Foreskin keratinocyte (primary cell): ENCODE measurements at places on chromosomes 7 and 10. TPM values are rescaled to one million over a fixed set of nuclear protein-coding genes. Genes with fewer than 3 reads are reported as not detected.

SFRP5 gene
- not detected in 2 replicates for total RNA-seq

ASAH2B gene
- total RNA-seq, result 4.1 and 5.5 TPM in 2 replicates

SCIN gene
- total RNA-seq, result 0.32 TPM in 1 of 2 replicates, not detected in the other

ATP6V0A4 gene
- total RNA-seq, result 0.14 and 0.25 TPM in 2 replicates

MMD2 gene
- total RNA-seq, result not detected in 2 replicates

ERVW-1 gene
- not detected in 2 replicates for total RNA-seq

ZNF365 gene
- 6.0 and 8.1 TPM in 2 replicates for total RNA-seq

SDK1 gene
- total RNA-seq, result 0.58 and 0.63 TPM in 2 replicates
